Activated CD8-positive, alpha-beta memory T cell treated with anti-CD3 and anti-CD28 coated beads, Interleukin-2, amount 10 ng/mL, durations not matched to agents 7 days and 5 days (primary cell): ENCODE measurements at places on chromosomes 12 and 14.

GRCh38 chr12:40989785-40990184, 198.3 kb upstream of the PDZRN4 start:
- no peak for DNase-seq

DNA sequence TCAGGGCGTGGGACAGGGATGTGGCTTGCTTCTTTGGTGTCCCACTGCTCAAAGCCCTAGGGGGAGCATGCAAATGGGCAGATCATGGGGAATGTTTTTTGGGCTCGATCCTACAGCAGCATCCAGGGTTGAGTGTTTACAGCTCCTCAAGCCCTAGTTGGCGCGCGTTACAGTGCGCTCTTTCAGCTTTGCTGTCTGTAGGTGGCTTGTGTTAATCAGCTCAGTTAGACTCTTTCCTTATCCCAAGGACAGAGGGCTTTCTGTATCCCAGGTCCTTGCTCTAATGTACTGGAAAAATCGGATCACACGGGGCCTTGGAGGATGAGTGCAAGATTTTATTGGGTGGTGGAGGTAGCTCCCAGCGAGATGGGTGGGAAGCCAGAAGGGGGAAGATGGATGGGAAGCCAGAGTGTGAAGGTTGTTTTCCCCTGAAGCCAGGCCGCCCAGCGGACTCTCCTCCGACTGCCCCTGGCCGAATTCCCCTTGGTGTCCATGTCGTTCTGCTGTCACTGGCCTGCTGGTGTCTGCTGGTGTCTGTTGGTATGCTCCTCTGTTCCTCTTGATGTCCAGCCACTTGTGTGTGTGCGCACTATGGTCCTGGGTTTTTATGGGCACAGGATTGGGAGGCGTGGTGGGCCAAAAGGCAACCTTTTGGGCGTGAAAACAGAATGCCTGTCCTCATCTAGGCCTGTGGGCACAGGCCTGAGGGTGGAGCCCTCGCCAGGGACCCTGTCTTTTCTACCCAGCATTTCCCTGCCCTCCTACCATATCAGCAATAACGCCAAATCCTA, 10.7 kb upstream of the TXNRD1 start:
- no peak for DNase-seq

DNA sequence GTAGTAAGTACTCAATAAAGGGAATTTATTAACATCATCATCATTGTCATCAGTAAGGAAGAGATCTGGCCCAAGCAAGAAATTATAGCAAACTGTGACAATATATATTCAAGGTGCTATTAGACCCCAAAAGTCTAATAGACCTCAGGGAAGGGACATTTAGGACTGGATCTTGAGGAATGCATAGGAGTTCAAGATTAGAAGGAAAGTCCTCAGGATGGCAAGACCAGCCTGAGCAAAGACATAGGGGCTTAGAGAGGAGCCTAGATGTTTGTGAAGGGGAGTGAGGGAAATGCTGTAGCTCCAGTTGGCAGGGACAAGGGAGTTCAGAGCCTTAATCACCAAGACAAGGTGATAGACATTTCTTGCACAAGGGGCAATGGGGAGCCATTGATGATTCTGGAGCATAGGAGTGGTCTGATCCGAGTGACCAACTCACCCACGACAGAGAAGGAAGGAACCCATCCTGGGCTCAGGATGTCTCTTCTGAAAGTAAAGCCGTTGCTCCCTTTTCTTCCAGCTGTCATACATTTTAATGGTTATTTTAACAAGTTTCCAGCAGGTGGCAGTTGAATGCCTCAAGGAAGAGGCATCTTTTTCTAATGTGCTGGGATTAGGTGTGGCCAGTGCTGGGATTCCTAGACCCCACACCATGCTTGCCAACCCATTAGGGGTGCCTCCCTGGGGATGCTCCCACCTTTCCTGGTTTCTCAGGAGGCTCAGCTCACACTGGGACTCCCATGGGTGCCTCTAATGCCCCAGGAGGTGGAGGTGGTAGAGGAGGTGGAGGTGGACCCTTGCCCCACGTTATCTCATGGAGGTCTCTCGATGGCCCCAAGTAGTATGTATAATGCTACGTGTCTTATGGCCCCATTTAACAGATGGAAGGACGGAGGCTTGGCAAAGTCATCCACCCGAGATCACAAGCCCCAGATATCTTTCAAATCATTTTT, 37.8 kb downstream of the PHETA1 start:
- no peak for DNase-seq

DNA sequence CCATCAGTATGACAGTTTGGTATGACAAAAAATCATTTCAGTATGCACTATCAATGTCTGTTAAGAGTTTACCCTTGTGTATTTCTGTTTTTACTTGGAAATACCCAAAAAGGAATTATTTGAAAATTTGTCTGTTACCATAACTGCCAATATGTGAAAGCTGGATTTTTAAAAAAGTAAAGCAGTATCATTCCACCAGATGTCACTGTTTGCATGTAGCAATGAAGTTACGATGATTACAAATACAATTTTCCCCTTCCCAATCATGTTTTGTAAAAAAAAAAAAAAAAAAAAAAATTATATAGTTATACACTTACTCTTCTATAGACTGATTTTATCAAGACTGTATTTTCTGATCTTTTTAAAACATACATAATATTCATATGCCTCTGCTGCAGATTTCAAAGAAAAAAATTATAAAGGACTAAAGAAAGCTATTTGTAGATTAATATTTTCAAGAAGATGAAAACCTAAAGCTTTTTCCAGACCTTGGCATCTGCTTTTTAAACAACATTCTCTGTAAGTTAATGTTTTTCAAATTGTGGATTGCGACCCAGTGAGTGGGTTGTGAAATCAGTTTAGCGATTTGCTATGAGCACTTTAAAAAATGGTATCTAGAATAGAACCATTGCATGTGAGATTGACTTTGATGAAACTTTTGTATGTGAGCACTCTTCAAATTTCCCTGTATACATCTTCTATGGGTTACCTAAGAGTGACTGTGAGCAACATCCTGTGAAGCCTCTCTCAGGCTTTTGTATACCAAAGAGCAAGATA, 114.2 kb downstream of the TTC6 start:
- DNase-seq = no peak

DNA sequence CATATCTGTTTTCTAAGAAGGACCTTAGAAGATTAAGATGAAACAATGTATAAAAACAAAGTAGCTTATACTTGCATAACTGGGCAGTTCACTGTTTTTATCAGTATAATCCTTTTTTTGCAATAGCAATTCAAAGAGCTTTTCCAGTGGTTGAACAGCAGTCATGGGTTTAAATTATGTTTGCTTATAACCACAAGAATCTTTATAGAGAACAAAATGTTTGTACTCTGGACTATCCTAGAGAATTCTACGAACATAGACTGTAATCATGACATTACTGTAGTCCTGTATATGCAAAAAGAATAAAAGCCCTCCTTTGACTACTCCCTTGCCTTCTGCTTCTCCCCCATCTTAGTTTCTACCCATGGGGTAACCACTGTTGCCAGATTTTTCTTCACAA, 5.7 kb downstream of the FAM177A1 start:
- no peak for DNase-seq

DNA sequence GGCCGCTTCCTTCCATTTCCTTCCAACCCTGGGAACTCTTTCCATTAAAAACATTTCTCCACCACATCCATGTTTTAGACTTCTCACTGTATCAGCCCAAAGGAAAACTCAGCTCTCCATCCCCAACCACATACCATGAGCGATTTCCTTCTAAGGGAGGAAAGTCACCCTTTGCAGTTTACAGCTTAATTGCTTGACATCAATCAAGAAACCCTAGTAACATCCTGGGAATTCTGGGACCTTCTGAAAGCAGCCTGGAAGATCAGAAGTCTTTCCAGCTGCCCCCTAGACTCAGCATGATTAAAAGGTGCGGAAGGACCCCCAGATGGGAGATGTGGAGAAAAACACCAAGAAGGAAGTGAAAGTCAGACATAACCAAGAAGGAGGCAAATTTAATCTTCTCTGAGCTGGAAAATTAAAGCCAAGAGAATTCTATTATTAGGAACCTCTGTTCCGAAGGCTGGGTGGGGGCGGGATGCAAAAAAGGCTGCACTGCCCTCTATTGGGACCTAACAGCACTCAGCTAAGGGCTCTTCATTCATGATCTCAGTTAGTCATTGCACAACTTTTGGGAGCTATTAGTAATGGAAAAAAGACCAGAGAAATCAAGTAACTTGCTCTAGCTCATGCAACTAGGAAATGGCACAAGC, 73.3 kb upstream of the PLXNC1 start:
- no peak for DNase-seq

DNA sequence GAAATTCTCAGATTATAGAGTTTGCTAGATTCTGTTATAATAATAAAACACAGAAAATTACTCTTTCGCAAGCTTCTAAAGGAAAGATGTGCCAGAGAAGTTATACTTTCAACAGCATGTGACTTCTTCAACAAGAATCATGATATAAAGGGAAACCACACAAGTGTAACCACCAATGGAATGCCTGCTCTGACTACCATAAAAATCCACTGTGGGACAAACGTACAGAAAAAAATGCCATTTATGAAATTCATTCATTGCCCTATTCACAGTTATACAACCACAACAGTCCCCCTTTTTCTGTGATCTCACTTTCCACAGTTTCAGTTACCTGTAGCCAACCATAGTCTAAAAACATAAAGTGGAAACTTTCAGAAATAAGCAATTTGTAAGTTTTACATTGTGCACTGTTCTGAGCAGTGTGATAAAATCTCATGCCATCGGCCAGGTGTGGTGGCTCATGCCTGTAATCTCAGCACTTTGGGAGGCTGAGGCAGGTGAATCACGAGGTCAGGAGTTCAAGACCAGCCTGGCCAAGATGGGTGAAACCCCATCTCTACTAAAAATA, 3.2 kb downstream of the CATSPERB start:
- no peak for DNase-seq

GRCh38 chr14:101598571-101599233, 37.4 kb downstream of the DIO3 start:
- no peak for DNase-seq
